ENCODE measurements at places on chromosomes 7 and 10. TPM values are rescaled to one million over a fixed set of nuclear protein-coding genes. Genes with fewer than 3 reads are reported as not detected.

Gene SDK1
- total RNA-seq = 27.3 TPM

Gene WEE2
- total RNA-seq = not detected

Gene ANKRD2
- 1.1 TPM for total RNA-seq

Gene SPOCK2
- total RNA-seq = 7.4 TPM

Gene PBLD
- total RNA-seq = 13.9 TPM

Gene TMEM213
- not detected for total RNA-seq

Gene TET1
- 4.8 TPM for total RNA-seq

Gene GPR15LG
- 29.2 TPM for total RNA-seq

Gene PTF1A
- total RNA-seq = not detected

Gene GRK5
- total RNA-seq = 16.7 TPM

Gene CPED1
- 61.4 TPM for total RNA-seq

Gene SCART1
- 5.3 TPM for total RNA-seq

Gene OR6B1
- not detected for total RNA-seq

Gene PLCE1
- 59.2 TPM for total RNA-seq

Gene CLCN1
- total RNA-seq = 0.31 TPM

Gene POR
- total RNA-seq = 158 TPM

Gene PITX3
- not detected for total RNA-seq

Gene ATOH7
- total RNA-seq = not detected

Gene SPDYE2B
- not detected for total RNA-seq

Gene TCERG1L
- total RNA-seq = 0.91 TPM

Gene CCNY
- 61.5 TPM for total RNA-seq

Gene DLX5
- not detected for total RNA-seq

Gene ITGA8
- 58.6 TPM for total RNA-seq

Gene NCF1
- 1.9 TPM for total RNA-seq

Gene OR2A2
- not detected for total RNA-seq

Gene NPSR1
- total RNA-seq = not detected

Gene MSMB
- not detected for total RNA-seq

Gene ICA1
- 74.6 TPM for total RNA-seq

Gene CALML5
- total RNA-seq = not detected

Gene PAPOLB
- total RNA-seq = 0.29 TPM

Gene SPDYE16
- 1.3 TPM for total RNA-seq

Gene GJD4
- not detected for total RNA-seq

Gene ELOVL3
- total RNA-seq = 0.47 TPM

Gene CAMK2B
- total RNA-seq = not detected

Gene CPA2
- total RNA-seq = not detected

Gene CRPPA
- total RNA-seq = 3.6 TPM

Gene MRC1
- total RNA-seq = 13.1 TPM

Gene SPDYE18
- total RNA-seq = 1.7 TPM

Gene GDF10
- 1.5 TPM for total RNA-seq

Gene CPN1
- not detected for total RNA-seq

Gene LEP
- 0.89 TPM for total RNA-seq
